ENCODE measurements at places on chromosomes 3 and 15.

DNA sequence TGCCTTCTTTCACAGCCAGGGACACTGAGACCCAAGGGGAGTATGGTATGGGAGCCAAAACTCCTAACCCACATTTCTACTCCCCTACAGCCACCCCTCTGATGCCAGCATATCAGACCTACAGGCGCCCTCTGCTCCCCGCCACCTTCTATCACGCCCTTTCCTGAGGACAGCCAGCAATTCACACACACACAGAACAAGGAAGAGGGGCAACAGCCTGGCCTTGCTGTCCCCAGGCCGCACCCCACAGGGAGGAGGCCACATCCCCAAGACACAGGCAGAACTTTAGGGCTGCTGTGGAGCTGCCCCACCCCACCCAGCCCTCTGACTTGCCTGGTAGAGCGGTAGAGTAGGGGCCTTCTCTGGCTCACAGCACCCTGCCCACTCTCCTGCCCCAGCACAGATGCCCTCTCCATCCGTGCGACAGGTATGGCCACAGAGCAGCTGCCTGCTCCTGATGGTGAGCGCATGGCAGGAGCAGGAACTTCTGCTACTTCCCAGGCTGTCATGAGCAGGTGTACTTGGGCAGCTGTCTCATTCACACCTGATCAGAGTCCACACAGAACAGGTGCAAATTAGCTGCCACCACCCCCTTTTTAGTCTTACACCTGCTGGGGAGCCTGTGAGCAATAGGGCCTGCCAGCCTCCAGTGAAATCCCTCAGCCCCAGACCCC is 33.4 kb downstream of the CCDC33 start:
- no peak for DNase-seq

- peak; percentile 42 for DNase-seq
Measured at GRCh38 chr3:8324747-8325146, 176.9 kb upstream of the LMCD1 start.

GRCh38 chr3:115876876-115877614 is 253.7 kb downstream of the GAP43 start:
- no peak for DNase-seq

DNA sequence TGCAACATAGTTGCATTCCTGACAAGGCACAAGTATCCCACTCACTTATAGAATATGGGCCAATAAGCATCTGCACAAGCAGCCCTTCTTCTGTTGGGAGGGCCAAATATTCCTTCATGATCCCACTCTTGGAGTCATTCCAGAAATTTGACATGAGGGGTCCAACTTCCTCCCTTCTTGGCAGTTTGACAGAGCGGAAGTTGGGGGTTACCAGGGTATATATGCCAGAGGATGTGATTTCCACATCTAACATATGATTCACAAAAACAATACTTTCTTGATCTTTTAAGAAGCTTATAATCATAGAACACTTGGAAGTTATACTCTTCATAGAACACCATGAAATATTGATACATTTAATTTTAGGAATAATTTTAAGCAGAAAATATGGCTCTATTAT is 100.9 kb upstream of the CRBN start:
- DNase-seq, result no peak

GRCh38 chr3:42680806-42681205 is 4.5 kb upstream of the KLHL40 start:
- DNase-seq, result no peak

DNA sequence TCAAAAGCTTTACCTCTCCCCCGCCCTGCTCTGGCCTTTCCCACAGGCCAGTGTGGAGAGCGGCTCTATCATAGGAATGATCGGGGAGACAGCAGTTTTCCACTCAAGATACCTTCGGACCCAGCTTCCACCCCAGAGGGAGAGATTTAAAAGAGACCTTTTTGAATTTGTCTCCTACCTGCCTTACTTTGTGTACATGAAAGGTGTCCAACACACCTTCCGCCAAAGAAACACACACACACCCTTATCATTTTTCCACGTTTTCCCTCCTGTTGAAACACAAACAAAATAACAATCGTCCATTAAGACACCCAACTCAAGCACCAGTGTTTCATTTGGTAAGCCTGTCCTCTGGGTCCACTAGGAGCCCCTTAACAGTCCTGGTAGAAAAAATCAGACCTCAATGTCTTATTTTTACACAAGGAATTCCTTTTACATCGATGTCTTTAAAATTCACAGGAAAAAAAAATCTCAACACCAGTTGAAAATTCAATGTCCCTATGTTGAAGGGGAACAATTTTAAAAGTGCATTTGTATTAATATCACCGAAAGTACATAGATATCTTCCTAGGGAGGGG is 4.0 kb downstream of the HES1 start:
- no peak for DNase-seq

- DNase-seq, result no peak
Measured at GRCh38 chr15:63678393-63678792, 81.2 kb downstream of the FBXL22 start.

GRCh38 chr3:152385761-152386160 is 117.0 kb downstream of the MBNL1 start:
- DNase-seq, result no peak

DNA sequence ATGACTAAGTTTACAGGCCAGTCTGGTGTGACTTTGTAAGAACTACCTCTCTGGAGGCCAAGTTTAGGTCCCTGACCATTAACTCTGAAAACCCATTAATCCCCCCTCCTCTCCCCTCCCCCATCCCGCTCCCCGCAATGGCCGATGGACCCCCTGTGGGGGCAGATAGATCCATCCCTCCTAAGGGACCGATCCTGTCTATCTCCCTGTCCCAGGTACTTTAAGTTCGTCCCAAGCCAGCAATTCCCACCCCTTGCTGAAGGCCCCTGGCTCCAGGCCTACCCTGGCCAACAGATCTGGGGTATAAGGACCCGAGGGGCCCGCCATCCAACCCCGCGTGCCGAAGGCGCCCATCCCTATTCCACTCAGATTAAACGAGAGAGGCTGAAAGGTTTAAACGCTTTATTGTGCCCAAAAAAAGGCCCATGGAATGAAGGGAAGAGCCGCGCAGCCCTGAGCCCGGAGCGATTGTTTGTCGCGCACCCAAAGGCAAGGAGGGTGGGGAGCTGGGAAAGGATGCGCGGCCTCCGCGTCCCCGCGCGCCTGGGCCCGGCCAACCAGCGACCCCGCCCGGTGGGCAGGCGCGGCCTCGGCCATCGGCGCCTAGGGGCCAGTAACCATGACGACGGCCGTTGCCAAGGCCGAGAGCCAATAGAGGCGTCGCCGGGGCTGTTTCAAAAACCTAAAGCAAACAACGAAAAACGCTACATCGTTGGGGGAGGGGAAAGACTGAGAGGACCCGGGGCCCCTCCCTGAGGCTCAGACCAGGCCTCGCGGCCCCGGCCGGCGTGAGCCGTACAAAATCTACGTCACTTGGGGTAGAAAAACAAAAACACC is 35.9 kb downstream of the HMCES start:
- peak; percentile 88 for DNase-seq

- DNase-seq, result no peak
Measured at GRCh38 chr3:29466442-29466841, 185.6 kb downstream of the RBMS3 start.

Measured in NT2/D1 (cell line).